ENCODE measurements at places on chromosomes 2 and 18.
A peak's percentile ranks its signal among the peaks of the same experiment; 100 is the strongest.

GRCh38 chr2:145351864-145352425 lies 832.0 kb upstream of the ZEB2 start:
- DNase-seq = no peak

DNA sequence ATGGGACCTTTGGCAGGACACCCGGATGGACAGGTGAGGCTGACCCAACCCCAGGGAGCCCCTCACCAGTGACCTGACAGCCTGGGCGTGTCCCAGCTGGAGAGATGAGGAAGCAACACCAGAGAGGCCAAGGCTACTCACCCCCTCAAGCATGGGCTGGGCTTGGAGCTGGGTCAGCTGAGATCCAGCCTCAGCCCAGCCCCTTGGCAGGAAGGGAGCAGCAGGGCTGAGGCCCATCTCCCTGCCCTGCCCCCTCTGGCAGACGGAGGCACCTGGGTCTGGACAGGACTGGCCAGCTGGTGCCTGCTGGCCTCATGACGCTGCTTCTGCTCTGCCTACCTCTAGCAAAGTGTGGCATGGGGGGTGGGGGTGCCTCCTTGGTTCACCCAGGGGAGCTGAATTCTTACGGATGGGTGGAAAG lies 37.8 kb downstream of the HS6ST1 start:
- peak; percentile 58 for DNase-seq

DNA sequence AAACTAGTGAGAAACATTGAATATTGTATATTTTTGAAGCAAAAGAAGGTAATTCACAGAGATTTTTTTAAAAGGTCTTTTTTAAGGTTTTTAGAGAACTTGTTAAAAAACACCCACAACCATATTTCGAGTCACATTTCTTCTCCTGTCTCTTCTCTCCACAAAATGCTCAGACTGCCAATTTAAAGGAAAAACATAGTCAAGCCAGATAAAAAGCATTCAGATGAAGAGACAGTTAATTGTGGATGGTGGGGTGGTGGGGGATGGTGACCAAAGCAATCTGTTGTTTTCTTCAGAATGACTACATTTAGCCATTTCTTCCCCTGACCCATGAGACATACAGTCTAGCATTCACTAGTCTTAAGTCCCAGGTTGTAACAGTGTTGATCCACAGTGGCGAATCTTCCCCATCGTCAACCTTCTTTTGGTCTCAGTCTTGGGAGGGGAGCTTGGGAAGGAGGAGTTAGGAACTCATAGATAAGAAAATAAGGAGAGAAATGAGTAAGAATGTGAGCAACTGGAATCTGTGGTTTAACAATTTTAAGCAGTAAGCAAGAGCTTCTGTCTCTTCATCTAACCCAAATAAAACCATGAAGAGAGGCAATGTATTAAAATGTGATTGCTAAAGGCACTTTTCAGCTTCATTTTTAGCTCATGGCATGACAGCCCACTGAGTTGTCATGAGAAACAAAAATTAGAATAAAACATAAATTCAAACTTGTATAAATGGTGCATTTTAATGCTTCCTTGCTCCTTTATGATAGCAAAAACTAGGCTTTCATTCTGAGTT lies 413.7 kb upstream of the FSHR start:
- DNase-seq = no peak

- no peak for DNase-seq
These were observed 1.5 kb downstream of the SLC39A10 start for GRCh38 chr2:195658541-195658890.

- no peak for DNase-seq
These were observed 118.3 kb downstream of the DOK6 start for GRCh38 chr18:69518989-69519388.

- no peak for DNase-seq
These were observed 867.8 kb upstream of the KLHL29 start for GRCh38 chr2:22517141-22517540.

- no peak for DNase-seq
These were observed 352.9 kb upstream of the VWC2L start for GRCh38 chr2:214057986-214058385.

DNA sequence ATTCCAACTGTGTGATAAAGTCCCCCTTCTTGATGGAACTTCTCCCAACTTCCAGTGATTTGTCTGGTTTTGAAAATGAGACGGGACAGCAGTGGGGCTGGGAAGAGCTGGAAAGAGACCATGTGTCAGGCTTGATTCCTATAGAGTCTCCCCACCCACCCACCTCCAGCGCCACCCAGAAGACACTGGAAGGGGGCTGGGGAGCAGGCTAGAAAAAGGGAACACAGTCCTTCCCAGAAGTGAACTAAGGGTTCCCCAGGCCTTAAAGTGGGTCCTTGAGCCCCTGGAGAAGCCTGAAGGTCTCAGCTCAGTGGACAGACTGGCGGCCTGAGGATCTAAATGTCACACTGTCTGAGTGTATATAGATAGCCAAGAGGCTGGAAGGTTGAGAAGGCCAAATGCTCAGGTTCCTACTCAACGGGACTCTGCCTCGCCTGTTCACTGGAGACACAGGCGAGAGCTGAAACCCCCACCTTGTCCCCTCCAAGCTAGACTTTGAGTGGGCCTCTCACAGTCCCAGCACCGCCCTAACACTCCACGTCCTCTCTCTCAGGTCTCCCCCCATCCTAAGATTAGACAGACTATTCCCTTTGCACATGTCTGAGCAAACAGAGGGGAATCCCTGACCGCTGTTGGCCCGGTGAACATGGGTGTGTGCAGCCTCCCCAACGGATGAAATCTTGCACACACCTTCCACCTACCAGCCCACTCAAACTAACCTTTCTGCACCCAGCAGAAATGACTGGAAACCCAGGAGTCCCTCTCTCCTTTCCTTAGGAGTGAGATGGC lies 1.6 kb downstream of the PKDCC start:
- no peak for DNase-seq

DNA sequence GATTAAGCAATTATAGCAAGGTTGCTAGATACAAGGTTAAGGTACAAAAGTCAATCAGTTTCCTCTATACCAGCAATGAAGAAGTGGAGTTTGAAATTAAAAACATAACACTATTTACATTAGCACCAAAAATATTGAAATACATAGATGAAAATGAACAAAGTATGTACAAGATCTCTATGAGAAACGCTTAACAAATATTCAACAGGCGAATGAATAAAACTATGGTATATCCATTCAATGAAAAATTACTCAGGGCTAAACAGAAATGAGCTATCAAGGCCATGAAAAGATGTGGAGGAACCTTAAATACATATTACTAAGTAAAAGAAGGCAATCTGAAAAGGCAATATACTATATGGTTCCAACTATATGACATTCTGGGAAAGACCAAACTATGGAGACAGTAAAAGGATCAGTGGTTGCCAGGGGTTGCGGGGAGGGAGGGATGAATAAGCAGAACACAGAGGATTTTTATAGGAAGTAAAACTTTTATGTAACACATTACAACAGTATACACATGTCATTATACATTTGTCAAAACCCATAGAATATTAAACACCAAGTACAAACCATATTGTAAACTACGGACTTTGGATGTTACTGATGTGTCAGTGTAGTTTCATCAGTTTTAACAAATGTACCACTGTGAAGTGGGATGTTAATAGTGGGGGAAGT lies 62.1 kb downstream of the RMDN2 start:
- DNase-seq = no peak

DNA sequence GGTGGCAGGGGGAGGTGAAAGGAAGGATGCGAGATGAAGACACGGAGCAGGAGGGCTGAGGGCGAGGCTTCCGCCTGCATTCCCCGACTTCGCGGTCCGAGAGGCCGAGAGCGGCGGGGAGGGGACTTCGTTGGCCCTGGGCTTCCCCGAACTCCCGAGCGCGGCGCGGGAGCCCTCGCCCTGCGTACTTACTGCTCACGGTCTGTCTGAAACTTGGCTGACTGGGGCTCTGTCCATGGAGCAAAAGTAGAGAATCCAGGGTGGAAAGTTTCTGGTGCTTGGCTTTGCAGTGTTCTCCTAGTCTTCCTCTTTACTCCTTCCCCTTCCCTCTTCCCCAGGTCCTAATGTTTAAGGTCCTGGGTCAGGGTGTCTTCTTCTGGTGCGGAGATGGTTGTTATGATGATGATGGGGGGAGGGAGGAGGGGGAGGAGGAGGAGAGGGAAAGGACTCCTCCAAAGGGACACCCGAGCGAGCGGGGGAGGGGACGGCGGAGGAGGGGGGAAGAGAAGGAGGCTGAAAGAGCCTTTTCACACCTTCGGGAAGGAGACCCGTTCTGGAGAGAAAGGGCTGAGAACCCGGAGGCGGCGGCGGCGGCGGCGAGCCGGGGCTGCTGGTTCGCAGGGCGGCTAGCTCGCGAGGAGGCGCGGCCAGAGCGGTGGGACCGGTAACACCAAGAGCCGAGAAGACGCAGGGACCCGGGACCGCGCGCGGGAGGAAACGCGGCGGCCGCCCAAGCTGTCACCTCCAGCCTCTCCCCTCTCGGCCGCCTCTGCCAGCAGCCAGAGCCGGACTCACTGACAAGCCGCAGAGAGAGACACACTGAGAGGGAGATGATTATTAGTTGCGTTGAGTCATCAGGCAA lies at the start of gene SATB2:
Gene SATB2 (minus strand): TSS at position 793 of the 862 bp plus-strand sequence. CDS start 1,902 bp downstream, outside the sequence.
- no peak for DNase-seq

GRCh38 chr18:69259282-69259681 lies 141.4 kb upstream of the DOK6 start:
- no peak for DNase-seq

GRCh38 chr2:73268830-73269685 lies 15.2 kb downstream of the FBXO41 start:
- no peak for DNase-seq
